ENCODE measurements at places on chromosomes 11 and 22. TPM values are rescaled to one million over a fixed set of nuclear protein-coding genes. Genes with fewer than 3 reads are reported as not detected.
A peak's percentile ranks its signal among the peaks of the same experiment; 100 is the strongest.

Gene ANO9
- total RNA-seq: 31.7 TPM

GRCh38 chr22:31102441-31103081, 4.8 kb downstream of the SELENOM start:
- DNase-seq: peak; percentile 46

DNA sequence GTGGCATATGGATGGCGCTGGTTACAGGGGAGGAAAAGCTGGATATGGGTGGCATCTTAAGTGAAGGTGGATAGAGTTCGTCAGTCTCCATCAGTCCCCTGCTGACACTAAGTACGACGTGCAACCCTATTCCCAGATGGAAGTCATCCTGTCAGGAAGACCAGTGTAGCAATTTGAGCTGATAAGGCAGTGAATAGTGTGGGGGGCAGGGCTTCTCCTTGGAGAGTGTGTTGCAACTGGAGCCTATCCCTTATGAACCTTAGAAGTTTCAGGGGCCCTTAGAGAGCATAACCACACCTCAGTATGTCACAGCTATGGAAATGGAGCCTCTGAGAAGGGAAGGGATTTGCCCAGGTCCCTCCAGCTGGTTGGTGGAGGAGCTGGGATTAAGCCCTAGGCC, 36.1 kb upstream of the ANKK1 start:
- DNase-seq: no peak

Gene FOXR1
- not detected for total RNA-seq

GRCh38 chr11:21412652-21413383, 743.4 kb downstream of the NELL1 start:
- no peak for DNase-seq

- peak; percentile 67 for DNase-seq
Measured at GRCh38 chr22:37472418-37473006, 13.7 kb downstream of the MFNG start.

GRCh38 chr11:11756718-11757117, 85.1 kb upstream of the USP47 start:
- DNase-seq: no peak

Gene PTPN5
- not detected for total RNA-seq

DNA sequence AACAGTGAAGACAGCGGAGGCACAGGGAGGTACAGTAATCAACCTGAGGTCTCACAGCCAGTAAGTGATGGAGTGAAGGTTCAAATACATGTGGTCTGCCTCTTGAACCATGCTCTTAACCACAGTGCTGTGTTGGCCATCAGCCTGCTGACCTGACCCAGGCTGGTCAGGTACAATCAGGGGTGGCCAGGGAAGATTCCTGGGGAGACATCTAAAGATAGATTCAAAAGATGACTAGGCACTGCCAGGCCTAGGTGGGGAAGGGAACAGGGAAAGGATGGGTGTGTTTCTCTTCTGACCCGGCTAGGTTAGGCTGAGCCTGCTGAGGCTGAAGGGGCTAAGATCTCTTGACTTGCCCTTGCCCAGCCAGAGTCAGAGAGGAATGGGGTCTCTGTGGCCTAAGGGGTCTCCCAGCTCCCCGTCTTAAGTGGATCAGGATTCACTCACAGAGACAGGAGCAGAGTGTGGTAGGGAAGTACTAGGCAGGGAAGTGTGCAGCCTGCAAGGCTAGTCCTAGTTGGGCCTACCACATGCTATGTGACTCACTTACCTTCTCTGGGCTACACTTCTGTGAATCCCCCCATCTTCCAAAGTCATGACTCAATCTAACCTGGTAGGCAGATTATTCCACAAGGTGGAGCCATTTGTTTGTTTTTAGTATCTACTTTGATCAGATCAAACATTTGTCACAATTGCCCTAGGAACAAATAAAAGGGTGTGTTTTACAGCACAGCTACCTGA, 10.4 kb upstream of the SREBF2 start:
- DNase-seq: peak; percentile 57

DNA sequence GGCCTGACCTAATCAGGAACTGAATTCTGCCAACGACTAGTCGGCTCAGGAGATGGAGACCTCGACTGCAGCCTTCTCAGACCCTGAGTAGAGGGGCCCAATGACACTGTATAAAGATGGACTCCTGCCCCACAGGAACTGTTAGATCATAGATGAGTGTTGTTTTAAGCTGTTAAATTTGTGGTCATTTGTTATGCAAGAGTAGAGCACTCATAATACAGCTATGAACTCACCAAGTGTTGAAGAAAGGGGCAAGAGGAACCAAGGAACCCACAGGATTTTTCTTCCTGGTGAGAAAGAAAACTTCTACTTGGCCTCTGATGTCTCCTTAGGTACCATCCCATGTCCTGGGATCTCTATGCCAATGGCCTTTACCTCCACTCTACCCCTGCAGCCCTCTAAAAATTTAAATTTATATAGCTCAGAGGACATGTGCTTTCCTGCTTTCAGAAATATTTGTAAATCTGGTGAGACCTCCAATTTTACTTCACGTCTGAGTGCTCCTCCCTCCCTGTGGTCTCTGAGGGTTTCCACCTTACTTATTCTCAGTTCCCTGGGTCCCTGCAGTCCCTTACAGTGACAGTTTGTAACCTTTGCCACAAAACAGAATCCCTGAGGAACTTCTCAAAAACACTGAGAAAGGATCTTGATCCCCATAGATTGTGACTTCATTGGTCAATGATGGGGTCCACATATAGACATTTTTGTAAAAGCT, 256.3 kb upstream of the ARHGAP20 start:
- no peak for DNase-seq

GRCh38 chr11:114366331-114367243, 33.7 kb downstream of the C11orf71 start:
- DNase-seq: no peak

DNA sequence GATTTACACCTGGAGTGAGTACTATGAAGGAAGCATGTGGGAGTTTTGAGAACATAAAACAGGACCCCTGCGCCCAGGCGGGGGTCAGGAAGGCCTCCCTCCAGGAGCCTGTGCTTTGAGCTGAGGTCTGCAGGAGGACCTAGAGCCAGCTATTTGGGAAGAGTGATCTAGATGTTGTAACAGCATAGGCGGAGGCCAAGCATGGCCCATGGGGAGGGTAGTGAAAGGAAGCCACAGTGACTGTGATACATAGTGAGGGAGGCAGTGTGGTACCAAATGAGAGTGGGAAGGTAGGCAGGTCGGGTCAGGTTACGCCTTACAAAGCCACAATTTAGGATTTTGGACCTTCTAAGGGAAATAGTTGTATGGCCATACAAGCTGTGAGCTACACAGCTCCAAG, 147.5 kb downstream of the PARVA start:
- DNase-seq: no peak

Gene KIF18A
- 26.4 TPM for total RNA-seq

Gene SGSM1
- total RNA-seq: 0.11 TPM

DNA sequence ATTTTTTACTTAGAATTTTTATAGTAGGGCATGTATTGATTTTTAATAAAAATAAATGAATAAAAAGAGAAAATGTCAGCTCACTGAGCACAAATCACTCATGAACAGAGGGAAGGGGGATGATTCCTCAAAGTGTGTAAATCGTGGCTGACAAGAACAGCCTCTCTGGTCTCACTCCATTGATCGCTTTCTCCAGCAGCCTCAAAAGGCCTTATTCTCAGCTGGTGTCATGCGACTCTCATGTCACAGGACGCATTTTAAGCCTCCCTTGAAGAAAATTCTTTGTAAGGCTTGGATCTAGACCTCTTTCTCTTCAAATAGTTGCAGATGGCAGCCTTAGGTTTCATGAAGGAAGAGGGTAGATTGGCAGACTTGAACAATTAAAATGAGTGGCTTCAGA, 33.9 kb upstream of the SLC5A12 start:
- no peak for DNase-seq

- peak; percentile 86 for DNase-seq
Measured at GRCh38 chr22:37316875-37317371, 34.6 kb downstream of the CYTH4 start.

- no peak for DNase-seq
Measured at GRCh38 chr11:27212248-27212780, 150.7 kb downstream of the CCDC34 start.

DNA sequence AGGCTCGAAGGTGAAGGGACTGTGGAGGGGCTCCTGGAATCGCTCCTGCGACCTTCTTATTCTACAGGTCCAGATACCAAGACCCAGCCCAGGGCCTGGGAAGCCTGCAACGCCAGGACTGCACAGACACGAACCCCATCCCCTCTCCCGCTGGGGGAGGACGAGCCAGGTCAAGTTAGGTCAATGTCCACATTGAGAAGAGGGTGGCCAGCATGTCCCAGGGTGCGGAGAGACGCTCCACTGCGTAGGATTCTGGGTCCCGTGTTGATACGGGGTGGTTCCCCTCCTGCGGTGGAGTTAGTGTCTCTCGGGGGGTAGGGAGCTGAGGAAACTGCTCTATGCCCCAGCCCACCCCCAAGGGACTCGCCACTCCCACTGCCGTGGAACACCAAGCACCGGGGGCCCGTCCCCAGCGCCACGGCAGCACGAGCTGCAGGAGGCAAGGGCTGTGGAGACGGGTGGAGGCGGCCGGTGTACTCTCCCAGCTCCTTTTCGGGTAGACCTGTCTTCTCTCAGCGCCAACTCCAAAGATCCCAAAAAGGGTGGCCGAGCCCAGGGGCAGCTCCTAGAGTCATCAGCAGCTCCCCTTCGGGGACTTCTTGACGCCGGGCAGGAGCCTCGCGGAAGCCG, 1.6 kb downstream of the GSC2 start:
- DNase-seq: no peak

Gene VSIG10L2
- not detected for total RNA-seq

DNA sequence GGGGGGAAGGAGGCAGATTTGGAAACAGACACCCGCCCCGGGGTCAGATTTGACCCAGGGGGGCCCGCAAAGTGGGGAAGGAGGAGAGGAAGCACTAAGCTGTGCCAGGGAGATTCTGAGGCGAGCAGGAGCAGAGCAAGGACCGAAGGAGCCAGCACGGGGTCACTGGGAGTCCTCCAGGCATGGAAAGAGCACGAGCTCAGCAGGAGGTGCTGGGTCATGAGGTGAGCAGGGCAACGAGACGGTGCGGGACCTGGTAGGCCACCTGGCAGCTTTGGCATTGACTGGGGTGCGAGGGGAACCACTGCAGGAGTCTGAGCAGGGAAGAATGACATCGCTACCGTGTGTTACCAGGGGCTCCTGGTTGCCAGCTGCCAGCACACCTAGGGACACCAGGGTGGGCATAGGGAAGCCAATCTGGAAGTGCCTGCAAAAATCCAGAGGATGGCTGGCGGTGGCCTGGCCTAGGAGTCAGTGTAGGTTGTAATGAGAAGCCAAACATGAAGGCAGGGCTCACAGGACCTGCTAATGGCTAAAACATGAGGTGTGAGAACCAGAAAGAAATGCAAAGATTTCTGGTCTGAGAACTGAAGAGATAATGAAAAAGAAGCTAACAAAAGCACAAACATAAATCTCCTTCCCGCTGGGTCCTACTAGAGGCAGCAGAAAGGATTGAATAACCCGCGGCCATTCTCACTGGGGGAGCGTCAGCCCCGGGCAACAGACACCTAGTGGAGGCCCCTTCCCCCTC, 63.5 kb downstream of the MICAL3 start:
- DNase-seq: no peak

DNA sequence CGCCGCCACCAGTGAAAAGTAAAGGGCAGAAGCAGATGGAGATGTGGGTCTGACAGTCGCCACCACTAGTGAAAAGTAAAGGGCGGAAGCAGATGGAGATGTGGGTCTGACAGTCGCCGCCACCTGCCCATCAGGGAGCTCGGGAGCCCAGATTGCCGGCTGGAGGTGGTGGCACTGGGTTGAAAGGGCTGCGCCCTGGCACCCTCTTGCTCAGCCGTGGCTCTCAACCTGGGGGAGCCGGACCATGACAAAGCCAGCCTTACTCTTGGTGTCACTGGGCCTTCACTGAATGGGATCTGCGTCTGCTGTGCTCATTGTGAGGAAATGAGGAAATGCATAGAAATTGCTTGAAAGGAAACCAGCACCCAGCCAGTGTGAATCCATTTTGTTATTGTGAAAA, 36.3 kb downstream of the AP2A2 start:
- DNase-seq: no peak

DNA sequence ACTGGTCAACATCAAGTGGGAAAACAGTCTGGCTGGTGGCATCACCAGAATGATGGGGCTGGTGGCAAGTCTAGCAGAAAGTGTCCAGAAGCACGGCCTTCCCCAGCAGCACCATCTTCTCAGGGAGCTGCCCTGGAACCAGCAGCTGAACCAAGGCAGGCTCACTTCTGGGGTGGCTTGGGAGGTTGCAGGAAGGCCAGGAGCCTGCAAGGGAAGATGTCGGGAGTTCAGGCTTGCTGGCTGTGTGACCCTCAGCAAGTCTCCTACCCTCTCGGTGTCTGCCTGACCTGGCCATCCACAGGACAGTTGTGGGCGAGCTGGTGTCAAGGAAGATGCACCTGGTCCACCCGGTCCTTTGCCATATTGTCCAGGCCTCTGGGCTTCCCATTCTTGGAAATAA, 2.3 kb upstream of the PNPLA5 start:
- DNase-seq: no peak

DNA sequence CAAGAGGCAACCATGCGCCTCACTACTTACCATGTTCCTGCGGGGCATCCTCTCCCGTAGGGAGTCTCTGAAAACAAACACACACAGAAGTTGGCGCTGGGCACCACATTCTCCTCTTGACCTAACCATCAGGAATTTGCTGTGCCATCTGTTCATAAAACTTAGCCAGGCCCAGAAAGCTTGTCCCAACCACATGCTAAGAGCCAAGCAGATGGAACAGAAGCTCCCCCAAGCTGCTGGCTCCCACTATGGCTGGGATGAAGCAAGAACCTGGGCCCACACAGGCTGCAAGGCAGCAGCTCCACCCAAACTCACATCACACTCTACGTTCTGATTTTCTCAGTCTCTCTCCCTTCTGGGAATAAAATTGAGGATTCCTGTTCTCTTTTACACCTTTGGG, 17.4 kb downstream of the HPS4 start:
- no peak for DNase-seq

All from activated CD4-positive, alpha-beta T cell treated with anti-CD3 and anti-CD28 coated beads for 36 hours (primary cell).